NCI-H2227 treated with DMSO at 0.1 percent for 48 hours (cell line): ENCODE measurements at places on chromosomes 3 and 15.
A peak's percentile ranks its signal among the peaks of the same experiment; 100 is the strongest.

GRCh38 chr15:22839046-22839695 lies 705 bp downstream of the NIPA2 start:
- peak; percentile 2 for DNase-seq

DNA sequence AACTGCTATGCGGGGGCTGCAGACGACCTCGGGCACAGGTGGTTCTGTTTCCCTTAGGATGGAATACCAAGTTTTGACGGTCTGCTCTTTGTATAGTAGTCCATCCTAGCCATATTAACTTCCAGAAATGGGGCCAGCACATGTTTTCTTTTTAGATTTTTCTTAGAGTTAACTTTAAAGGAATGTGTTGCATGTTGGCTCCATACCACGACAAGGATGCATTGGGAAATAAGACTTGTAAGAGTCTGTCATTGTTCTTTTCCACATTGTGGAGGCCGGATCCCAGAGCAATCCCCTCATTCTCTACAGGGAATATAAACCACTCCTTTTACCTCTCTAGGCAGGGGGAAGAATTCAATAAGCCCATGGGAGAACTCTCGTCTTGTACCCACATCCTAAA lies 87.1 kb upstream of the PLSCR4 start:
- no peak for DNase-seq

DNA sequence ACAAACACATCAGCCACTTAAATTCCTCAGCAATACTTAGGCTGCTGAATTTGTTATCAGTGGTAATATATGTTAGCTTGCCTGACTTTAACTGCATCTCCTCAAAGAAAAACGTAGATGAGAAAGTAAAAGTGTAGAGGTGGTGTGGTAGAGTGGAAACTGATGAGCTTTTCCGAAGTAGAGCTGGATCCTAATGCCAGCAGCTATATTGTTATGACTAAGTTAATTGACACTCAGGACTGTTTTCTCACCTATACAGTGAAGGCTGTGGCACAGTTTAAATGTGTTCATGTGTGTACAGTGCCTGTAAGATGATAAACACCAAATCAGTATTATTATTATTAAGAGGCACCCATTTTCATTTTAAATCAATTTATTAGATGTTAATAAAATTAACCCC lies 174.9 kb downstream of the TNIK start:
- no peak for DNase-seq

DNA sequence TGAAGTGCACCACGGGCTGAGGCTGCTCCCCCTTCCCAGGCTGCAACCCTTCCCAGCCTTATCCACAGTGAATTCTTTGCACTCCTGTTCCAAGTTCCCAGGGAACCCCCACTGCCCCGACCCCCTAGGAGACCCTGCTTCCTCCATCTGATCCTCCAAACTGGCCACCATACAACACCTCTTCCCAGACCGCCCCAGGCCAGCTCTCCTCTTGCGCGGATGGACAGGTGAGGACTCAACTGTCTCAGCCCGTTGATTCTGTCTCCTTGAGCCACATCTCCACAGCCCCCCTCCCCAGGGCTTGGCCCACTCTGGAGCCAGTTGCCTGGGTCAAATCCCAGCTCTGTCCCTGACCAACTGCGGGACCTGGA lies 21.7 kb downstream of the GRIP2 start:
- no peak for DNase-seq

- DNase-seq = no peak
These were observed 217.7 kb downstream of the CDIN1 start for GRCh38 chr15:36797128-36797527.

DNA sequence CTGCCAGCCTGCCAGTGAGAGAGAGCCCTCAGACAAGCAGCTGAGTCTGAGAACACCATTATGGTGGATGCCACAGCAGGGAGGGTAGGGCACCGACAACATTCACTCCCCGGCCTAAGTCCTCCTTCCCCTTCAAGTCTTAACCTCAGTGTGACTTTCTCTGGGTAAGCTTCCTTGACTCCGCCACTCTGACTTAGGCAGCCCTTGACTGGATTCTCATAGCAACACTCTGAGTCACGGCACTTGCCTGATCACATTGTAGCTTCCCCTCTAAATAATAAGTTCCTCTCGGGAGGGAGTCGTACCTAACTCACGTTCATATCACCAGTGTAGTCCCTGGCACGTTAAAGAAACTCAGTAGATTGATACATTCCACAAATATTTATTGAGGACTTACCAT lies 180.5 kb downstream of the FOXB1 start:
- no peak for DNase-seq

DNA sequence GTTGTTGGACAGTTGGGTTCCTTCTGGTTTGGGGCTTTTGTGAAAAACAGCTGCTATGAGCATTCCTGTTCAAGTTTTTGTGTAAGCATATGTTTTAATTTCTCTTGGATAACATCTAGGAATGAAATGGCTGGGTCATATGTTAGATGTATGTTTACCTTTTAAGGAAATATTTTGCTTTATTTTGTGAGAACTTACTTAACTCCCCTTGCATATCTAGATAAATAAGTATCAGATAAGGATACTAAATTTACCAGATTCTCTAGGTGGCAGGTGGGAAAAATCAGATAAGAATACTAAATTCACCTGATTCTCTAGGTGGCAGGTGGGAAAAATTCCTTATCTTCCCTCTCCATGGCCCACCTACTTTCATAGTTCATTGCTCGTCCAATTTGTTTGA lies 1.1 kb upstream of the PLS1 start:
- no peak for DNase-seq

- DNase-seq = peak; percentile 26
These were observed 731 bp downstream of the FYTTD1 start for GRCh38 chr3:197750396-197750831.

DNA sequence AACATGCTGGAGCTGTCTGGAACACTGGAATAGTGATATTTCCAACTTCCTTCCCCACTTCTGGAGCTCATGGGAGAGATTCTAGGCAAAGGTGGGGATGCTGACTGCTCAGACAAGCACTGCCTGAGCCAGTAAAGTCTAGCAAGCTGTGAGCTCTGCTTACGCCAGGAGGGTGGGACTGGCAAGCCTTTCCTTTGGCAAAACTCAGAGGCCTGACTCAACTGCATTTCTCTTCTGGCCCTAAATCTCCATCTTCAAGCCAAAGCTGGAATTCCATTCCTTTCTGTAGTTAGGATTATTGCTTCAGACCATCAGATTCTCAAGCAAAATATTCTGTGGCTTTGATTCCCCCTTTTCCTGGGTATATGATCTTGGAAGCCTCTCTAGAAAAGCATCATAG lies 20.3 kb upstream of the EPB42 start:
- no peak for DNase-seq

DNA sequence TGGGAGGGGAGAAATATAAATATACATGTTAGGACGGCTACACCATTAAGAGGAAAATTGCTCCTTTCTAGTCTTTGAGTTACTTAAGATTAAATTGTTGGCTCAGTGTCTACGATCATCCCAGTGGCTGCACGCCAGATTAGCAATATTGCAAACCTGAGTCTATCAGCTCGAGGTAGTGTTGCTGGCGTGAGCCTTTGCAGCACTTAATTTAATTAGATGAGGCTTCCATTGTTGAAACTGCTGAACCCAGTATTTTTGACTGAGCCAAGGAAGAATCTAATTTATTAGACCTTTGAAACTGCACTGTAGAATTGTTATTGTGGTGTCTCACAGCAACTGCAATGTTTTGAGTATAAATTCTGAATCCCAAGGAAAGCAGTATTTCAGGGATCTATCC lies 782.4 kb upstream of the ROBO1 start:
- DNase-seq = peak; percentile 29

DNA sequence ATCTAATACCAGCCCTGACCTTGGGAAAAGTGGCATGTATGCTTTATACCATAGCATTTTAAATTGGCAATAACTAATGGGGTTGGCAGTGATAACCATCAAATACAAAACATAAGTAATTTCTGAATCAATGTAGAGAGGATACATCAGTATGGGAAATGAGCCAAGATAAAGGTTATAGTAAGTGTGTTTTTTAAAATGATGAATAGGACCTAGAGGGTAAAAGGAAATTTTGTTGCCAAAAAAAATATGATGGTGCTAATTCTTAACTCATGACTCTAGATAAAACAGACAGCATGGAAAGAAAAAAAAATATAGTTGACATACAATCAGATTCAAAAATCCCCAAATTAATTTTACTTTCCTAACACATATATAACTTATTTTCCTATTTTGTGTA lies 75.4 kb upstream of the ROBO1 start:
- DNase-seq = no peak

- no peak for DNase-seq
These were observed 11.0 kb downstream of the LYSMD2 start for GRCh38 chr15:51726302-51727073.

- no peak for DNase-seq
These were observed 308.3 kb downstream of the LRTM1 start for GRCh38 chr3:54619531-54619930.

DNA sequence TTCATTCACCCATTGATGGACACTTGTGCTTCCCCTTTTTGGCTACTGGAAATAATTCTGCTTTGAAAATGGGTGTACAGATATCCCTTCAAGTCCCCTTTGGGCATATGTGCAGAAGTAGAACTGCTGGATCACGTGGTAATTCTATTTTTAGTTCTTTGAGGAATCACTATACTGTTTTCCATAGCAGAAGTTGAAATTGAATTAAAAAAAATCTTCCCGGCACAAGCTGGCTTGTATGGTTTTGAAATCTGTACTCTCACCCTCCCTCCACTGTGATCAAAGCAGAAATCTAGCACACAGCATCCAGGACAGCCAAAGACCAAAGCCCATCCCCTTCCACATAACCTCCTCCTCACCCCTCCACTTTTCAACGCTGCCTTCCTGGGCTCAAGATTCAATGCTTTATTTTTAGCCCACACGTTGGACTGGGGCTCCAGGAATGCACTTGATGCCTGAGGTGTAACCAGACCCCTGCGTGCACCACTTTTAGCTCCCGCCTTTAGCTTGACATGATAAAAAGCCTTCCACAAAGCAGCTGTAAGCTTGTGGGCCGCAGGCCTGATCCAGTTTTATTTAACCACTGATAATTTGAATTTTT lies 29.9 kb downstream of the TMEM40 start:
- peak; percentile 15 for DNase-seq

- no peak for DNase-seq
These were observed 13.4 kb downstream of the FHIT start for GRCh38 chr3:61237858-61238257.

- no peak for DNase-seq
These were observed 1403.1 kb upstream of the ALCAM start for GRCh38 chr3:103963599-103963998.

- no peak for DNase-seq
These were observed 34.7 kb upstream of the SH3BP5 start for GRCh38 chr3:15367059-15367458.

- DNase-seq = no peak
These were observed 36.6 kb downstream of the MUC20 start for GRCh38 chr3:195757438-195757770.

DNA sequence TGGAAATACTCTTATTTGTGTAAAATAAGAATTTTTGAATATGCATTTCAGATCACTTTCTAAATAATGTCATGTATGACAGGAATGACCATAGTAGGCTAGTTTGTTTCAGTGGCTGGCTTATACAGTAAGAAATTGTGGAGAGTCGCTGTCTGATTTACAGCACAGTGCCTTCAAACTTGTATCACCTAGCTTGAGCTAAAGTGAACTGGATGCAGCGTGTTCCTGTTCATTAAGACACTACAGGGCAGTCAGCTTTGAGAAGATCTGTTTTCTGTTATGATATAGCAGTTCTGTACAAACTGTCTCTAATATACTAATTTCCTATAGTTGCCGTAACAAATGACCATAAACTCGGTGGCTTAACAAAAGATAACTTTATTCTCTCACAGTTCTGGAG lies 9.9 kb downstream of the CLDN16 start:
- no peak for DNase-seq

DNA sequence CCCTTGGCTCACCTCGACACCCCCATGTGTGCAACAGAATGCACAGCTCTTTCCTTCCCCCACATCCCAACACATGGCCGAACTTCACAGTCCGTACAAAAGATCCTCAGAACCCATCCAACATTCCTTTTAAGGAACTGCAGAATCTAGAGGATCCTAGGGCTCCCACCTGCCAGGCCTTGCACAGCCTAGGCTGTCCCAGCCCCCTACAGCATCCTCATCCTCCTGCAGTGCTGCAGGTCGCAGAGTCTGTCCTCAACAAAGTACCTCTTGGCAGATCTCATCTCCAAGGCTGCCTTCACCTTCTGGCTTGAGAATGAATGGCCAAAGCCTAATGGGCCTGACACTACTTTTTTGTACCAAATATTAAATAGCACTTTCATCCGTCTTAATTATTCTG lies 19.8 kb downstream of the PRR23E start:
- no peak for DNase-seq

- DNase-seq = no peak
These were observed 208.7 kb upstream of the P2RY1 start for GRCh38 chr3:152626226-152626625.
